NCI-H187 (cell line): ENCODE measurements at places on chromosomes 3 and 15.

DNA sequence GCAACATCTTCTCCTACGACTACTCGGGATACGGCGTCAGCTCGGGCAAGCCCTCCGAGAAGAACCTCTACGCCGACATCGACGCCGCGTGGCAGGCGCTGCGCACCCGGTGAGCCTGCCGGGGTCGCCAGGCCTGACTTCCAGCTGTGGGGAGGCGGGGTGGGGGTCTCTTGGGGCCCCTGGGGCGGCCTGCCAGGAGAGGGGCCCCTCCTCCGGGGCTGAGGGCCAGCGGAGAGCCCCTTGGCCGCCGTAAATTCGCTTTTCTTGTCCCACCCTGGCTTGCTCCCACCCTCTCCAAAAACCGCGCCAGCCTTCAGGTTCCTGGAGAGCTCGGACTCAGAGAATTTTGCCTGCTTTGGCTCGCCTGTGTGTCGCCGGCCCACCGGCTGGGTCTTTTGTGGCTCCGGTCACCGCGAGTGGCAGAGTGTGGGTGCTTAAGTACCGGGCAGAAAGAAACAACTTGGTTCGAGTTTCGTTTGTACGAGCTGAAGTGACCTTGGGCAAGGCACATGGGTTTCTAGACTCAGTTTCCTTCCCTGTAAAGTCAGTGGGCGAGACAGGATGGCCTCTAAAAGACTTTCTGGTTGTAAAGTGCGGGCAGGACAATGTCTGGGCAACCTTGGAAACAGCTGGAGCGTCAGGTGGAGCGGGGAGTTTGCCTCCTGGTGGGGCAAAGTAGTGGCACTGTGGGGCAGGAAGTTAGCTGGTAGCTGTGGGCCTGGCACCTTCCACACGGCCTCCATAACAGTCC, 976 bp downstream of the ABHD17C start:
- DNase-seq = no peak

DNA sequence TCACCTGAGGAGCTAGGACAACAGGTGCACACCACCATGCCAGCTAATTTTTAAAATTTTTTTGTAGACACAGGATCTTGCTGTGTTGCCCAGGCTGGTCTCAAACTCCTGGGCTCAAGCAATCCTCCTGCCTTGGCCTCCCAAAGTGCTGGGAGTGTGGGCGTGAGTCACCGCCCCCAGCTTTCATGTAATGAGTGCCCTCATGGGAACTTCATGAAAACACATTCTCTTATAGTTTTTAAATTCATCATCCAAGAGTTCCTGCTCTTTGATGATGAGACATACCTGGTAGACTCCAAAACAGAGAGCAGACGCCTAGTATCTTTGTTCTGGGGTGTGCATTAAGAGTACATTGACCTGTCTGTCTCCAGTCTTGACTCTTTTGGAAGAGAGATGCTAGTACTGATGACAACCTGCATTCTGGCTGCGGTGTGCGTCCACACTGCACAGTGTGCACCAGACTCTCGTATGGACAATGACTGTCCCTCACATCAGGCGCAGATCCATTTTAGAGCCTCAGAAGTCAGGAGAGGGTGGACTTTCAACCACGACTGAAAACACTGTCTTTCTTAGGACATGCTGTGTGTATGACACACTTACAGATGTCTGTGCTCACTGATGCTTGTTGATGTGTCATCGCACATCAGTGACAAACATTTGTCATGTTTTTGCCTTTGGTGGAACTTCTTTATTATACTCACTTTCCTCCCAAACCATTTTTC, 2.0 kb downstream of the NRROS start:
- DNase-seq = no peak

DNA sequence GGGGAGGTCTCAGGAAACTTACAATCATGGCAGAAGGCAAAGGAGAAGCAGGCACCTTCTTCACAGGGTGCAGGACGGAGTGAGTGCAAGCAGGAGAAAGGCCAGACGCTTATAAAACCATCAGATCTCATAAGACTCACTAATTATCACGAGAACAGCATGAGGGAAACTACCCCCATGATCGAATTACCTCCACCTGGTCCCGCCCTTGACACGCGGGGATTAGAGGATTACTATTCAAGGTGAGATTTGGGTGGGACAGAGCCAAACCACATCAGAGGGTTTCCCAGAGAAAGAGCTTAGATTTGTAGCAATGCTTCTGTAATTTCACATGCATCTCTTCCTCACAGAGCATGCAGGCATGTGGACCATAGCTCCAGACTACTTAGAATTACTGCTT, 615.7 kb upstream of the UBE2E2 start:
- no peak for DNase-seq

GRCh38 chr3:173676094-173676493, 278.6 kb downstream of the NLGN1 start:
- DNase-seq = no peak

GRCh38 chr3:54366007-54366750, 243.8 kb downstream of the CACNA2D3 start:
- no peak for DNase-seq

DNA sequence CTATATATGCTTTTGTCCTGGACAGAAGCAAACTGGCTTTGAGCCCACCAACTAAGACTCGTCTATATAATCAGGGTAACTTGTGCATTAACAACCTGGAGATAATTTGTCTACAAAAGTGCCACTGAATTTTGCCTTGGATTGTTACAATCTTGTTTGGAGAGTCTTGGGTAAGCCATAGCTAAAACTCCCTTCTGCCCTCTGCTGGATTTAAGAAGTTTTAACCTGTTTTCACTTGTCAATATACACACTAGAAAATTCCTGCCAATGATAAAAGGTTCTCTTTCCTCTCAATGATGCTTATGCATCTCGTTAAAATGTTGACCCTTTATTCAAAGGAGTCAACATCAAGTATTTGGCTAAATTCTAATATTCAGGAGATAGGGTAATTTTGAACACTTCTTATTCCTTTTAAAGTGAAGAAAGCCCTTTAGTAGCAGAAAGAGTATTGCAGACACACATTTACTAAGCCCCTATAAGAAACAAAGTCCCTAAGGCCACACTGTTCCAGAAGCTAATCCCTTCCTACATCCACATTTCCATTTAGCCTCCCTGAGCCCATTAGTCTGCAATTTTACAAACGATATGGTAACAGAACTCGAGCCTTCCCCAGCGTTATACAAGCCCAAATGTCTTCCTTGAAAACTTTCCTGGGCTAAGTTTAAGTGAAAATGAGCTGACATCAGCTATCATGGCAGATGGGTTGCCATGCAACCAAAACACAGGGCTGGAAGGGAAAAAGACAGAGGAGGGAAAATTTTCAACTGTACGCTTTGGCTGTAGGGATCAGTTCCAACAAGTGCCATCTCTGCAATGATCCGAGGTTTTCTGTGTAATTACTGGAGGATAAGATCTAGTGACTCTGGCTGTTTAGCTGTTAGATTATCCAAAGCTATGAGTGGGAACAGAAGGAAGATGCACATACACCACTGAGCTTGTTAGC, 75.9 kb upstream of the FGF12 start:
- DNase-seq = no peak

DNA sequence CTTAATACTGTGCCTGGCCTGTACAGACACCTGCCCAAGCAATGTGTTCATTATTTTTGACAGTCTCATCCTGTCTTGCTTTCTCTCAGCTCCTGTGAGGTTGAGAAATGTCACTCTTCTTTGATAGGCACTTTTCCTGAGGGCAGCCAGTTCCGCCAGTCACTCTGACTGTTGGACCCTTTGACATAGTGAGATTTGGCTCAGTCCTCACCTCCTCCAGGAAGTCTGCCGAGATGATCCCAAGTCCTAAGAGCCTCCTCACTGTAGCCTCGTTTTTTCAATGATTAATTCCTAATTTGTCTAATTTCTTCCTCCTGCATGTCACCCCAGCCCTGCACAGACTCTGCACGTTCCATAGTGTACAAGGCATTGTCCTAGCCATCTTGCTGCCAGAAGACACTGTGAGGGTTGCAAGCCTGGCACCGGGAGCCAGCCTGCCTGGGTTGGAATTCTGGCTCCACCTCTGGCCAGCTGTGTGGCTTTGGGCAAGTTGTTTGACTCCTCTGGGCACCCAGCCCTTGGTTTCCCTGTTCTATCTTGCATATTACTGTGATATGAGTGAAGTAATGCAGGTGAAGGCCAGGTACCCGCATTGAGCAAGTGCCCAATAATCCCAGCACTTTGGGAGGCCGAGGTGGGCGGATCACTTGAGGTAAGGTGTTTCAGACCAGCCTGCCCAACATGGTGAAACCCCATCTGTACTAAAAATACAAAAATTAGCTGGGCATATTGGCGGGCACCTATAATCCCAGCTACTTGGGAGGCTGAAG, 24.3 kb downstream of the RPLP1 start:
- no peak for DNase-seq

- DNase-seq = no peak
Measured at GRCh38 chr15:72760590-72761260, 22.8 kb downstream of the ADPGK start.
